HT1080 (cell line): ENCODE measurements at places on chromosomes 3 and 15. TPM values are rescaled to one million over a fixed set of nuclear protein-coding genes. Genes with fewer than 3 reads are reported as not detected.

GRCh38 chr3:50340448-50341329 lies at the start of gene RASSF1:
Gene RASSF1 (minus strand): TSS chr3:50340836. CDS start chr3:50340805, 31 bp downstream.
- DNase-seq = no peak

DNA sequence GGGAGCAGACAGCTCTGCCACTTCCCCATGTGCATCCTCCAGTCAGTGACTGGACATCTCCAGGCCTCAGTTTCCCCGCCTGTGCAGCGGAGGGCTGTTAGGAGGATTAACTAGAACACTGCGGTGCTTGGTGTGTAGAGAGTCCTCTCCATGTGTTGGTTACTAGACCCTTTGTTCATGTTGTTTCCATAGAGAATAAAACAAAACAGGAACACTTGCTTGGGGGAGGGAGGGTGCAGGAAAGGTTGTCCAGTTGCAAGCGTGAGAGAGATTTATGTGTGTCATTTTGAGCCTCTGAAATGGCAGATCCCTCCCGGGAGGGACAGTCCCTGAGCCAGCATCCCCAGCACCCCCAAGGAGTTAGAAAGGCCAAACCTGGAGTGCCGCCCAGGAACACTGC lies 184.0 kb upstream of the LYSMD4 start:
- DNase-seq = no peak

DNA sequence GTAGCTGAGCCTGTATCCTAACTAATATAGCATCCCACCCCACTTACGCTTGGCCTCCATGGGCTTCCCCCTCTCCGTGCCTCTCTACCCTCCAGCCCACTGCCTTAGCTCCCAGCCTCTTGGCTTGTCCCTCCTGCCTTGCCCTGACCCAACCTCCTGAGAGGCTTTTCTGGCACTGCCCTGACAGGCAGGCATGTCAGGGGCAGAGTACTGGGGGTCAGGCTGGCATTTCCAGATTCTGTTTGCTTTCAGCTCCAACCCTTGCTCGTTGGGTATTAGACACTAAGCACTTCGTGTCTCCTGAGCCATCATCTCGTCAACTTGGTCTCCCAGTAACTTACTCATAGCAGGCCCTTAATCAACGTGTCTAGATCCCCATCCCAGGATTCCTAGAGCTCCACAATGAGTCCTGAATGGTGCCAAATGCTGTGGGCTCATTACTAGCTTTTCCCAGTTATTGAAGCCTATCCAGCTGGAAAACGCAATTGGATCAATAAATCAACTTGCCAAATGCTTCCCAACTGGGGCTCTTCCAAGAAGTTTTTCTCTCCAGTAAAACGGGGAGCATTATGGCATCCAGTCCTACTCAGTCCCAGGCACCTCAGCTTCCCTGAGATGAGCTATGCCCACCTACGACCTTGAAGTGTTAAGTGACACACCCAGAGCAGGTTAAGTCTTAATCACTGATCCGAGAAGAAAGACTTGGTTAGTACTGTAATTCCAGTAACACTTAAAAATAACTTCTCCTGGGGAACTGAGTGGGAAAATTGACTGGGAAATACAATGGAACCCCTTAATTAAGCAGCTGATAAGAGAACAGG lies 78.5 kb upstream of the DLG1 start:
- no peak for DNase-seq

GRCh38 chr3:150170852-150171520 lies 200.3 kb upstream of the PFN2 start:
- DNase-seq = no peak

CIB2 gene
- 0.08 TPM in 1 of 2 replicates, not detected in the other for total RNA-seq

DNA sequence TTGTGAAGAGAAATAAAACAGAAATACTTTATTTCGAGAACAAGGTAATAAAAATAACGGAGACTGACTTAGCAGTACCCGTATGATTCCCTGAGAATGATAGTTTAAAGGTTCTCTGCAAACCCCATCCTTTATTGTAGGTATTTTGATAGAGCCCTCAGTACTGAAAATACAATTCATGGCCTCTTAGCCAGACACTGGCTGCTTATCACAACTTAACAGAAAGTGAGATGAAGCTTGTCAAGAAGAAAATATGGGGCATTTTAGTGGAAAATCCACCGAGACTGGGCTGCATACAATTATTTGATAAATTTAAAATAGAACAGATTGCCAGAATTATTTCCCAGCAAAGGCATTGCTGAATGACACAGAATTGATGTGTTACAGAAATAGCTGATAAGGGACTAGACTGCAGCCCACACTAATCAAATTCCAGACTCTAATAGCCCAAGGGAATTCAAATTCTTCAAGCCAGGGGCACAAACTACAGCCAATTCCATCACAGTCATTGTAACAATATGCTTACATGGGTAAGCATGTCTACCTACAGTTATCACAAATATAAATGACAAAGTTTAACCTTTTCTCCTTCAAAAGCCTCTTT lies 521.9 kb downstream of the PLOD2 start:
- DNase-seq = no peak

DNA sequence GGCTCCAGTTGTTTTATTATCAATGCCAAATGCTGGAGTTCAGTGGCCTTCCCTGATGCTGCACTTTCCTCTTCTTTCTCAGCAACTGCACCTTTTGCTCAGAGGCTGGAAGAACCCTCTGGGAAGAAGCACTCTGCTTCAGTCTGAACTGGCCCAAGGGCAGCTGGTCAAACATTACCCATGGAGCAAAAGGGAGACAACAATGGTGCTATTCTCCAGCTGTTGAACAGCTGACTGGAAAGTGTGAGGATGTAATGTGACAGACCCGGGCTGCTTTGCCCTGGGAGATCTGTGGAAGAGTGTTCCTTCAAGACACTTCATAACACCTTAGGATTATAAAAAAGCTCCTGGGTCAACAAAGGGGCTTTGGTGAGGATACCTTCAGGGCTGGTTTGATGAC lies 84.9 kb downstream of the EPHB1 start:
- DNase-seq = no peak

DNA sequence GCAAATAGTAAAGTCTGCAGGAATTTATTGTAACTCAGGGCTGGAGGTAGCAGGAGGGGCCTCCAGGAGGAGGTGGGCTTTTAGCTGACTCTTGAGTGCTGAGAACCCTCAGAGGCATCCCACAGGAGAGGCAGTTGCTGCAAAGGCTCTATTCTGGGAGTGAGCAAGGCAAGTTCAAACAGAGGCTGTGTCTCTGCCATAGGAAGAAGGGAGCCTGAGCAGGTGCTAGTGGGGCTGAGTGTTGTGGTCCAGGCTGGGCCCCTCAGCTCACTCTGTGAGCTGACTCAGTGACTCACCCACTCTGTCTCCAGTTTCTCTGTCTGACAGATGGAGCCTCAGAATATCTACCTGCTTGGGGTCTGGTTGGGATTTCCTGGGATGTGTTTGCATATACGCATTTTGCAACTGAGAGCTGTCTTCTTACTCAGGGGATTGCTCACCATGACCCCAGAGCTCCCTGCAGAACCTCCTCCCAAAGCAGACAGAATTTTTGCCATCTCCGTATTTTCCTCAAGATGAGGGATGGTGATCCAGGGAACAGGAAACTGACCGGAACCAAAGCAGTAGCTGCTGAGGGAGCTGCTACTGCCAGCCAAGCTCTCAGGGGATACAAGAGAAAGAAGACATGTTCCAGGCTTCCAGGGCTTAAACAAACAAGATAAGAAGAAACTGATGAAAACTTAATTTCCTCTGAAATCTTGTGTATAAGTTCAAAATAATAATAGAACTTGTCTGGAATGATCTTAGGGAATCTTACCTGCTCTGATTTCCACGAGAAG lies 13.6 kb upstream of the NOX5 start:
- DNase-seq = no peak

- peak; percentile 99 for DNase-seq
These were observed at the start of gene PIK3R4 for GRCh38 chr3:130746246-130747039. Gene PIK3R4 (minus strand): TSS chr3:130746829. CDS start chr3:130745218, 1,611 bp downstream.

SEMA3G gene
- 0.43 and 0.53 TPM in 2 replicates for total RNA-seq

DNA sequence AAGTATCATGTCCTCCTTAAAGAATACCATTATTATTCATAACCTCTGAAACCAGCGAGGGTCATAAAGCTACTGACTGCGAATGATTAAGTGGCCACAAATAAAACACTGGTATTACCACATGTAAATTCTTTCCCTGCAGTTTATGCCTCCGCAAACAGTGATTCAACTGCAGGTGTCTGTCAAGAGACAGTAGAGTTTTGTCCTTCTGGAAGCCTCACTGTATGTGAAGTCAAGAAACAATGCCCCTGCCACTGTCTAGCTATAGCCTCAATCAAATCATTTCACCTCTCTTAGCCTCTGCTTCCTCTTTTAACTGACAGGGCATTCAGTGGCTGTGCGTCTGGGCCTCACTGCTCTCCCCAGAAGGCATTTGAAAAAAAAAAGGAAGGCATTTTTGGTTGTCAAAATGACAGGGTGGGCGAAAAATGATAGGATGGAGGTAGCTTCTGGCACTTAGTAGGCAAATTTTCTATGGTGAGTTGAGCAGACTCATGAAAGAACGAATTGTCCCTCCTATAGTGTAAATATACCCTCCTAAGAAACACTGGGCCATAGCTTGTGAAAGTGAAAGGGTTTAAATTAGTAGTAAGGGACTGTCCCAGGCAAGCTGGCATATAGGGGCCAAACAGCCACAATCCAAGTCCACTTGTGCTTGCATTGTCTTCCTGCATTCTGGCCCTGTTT lies 66.7 kb downstream of the FILIP1L start:
- peak; percentile 98 for DNase-seq

DNA sequence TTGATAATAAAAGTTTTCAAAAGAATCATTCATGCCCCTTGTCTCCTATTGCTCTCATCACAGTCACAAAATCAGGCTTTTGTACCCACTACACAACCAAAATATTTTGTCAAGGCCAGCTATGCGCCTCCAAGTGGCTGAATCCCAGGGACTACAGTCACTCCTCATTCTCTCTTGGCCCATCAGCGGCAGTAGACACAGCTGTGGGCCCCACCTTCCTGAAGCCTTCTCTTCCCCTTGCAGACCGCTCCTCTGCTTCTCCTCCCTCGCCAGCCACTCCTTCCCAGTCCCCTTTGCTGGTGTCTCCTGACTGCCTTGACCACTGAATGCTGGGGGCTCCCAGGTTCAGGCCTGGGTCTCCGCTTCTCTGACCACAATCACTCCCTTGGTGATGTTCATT lies 52.1 kb downstream of the LSM3 start:
- DNase-seq = no peak

DNA sequence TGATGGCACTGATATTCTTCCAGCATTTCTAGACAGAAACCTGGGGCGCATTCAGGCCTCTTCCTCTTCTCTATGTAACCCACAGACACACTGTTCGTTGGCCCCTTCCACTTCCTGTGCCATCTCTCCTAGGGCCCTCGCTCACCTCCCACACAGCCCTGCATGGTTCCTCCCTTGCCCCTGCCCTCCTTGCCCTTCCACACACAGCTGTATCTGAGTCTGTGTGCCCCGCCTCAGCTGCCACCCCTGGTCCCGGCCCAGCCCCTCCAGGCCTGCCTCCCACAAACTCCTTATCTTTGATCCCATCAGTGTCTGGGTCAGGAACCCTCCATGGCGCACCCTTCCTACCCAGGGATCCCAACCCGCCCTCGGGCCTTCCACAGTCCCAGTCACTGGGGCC lies 37.9 kb downstream of the RAB6B start:
- DNase-seq = no peak

DNA sequence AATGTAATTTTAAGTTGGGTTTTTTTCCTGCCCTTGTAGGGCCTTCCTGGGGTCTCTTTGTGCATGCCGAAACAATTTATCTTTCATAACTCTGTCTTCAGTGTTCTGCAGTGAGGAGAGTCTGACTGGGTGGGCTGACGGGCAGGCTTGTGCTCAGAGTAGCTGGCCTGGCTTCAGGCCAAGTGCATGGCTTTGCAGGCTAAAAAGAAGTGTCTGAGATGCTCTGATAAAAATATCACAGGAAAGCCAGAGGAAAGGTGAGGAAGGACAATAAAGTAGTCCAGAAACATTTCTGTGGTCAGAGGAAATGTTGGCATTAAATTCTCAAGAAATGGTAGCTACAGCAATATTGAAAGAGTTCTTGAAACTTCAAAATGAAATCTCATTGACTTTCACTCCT lies 25.5 kb downstream of the ST3GAL6 start:
- DNase-seq = no peak

- no peak for DNase-seq
These were observed 123.0 kb downstream of the MEGF11 start for GRCh38 chr15:66130496-66131034.

CA12 gene
- total RNA-seq = 13.9 and 15.0 TPM in 2 replicates

FBXO22 gene
- total RNA-seq = 71.8 and 78.6 TPM in 2 replicates

HACD2 gene
- total RNA-seq = 33.5 and 48.7 TPM in 2 replicates

GADL1 gene
- 0.02 and 0.13 TPM in 2 replicates for total RNA-seq

GRCh38 chr15:68196445-68197169 lies 8.5 kb downstream of the CALML4 start:
- no peak for DNase-seq

DNA sequence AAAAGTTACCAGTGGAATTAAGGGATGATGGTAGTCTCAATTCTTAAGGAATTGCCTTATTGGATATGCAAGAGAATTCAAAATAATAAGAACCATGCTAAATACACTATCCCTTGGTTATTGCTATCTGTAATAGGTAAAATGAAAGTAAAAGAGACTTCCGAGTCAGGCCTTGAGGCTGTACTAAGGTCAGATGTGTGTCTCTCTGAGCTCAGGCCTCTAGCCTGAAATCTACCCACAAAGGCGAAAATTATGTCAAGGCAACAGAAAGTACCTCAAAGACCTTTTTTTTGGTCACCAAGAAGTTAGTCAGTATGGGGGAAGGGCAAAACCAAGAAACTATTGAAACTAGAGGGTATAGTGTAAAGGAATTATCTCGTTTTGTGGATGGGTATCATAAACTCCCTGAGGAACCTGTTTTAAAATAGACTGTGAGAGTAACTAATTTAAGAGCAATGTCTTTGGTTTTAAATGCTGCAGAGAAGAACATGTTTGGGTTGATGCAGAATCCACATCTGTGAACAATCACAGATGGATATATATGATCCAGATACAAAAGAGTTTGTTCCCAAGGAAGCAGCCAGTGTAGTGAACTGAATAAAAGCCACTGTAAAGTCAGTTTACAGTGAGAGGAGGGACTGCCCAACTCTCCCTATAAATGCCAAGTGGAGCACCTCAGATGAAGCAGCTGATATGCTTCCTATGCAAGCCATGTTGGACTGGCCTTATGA lies 382.3 kb upstream of the SEMA6D start:
- no peak for DNase-seq

GRCh38 chr15:100770661-100771584 lies 108.7 kb upstream of the ALDH1A3 start:
- DNase-seq = no peak

XCR1 gene
- total RNA-seq = not detected in 2 replicates

DNA sequence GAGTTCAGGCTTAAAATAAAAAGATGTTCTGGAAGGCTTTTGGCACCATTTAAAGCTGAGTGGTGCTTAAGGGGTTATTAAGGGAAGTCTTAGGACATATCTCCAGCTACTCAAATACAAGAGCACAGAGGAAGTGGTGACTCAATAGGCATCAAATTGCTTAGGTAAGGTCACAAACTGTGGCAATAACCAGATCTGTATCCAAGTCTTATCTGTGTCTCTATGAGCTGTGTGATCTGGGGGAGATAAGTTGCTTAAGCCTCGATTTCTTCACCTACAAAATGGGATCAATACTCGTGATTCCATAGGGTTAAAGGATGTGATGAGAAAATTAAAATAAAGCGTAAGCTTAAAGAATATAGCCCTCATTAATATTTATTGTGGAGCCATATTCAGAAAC lies 7.6 kb downstream of the HDC start:
- DNase-seq = peak; percentile 70
